ENCODE measurements at places on chromosomes 4 and X. TPM values are rescaled to one million over a fixed set of nuclear protein-coding genes. Genes with fewer than 3 reads are reported as not detected.

The PPBP gene
- total RNA-seq, result 1.9 TPM

The ATP2B3 gene
- not detected for total RNA-seq

The ELF4 gene
- 13.9 TPM for total RNA-seq

The ALB gene
- total RNA-seq, result not detected

GRCh38 chr4:2963966-2964471, 648 bp downstream of the GRK4 start:
- DNase-seq, result no peak

Measured in omental fat pad (tissue), 4 donors.